ENCODE measurements at places on chromosomes 3 and 15. TPM values are rescaled to one million over a fixed set of nuclear protein-coding genes. Genes with fewer than 3 reads are reported as not detected.

GRCh38 chr3:131326307-131326706, 55.3 kb upstream of the NUDT16 start:
- peak; percentile 40 for DNase-seq

GRCh38 chr3:57646723-57647122, 46.2 kb downstream of the DENND6A start:
- DNase-seq = peak; percentile 3

GOLGA6C gene
- not detected for total RNA-seq

- no peak for DNase-seq
Measured at GRCh38 chr3:52306978-52307377, 9.1 kb upstream of the DNAH1 start.

- DNase-seq = no peak
Measured at GRCh38 chr3:182241766-182242488, 530.2 kb downstream of the SOX2 start.

- DNase-seq = no peak
Measured at GRCh38 chr3:188047536-188047935, 106.4 kb upstream of the LPP start.

SLC27A2 gene
- total RNA-seq = 14.0 TPM

BUB1B gene
- total RNA-seq = 92.9 TPM

SLC12A1 gene
- not detected for total RNA-seq

TRNT1 gene
- 21.4 TPM for total RNA-seq

TERC gene
- 47.0 TPM for total RNA-seq

DNA sequence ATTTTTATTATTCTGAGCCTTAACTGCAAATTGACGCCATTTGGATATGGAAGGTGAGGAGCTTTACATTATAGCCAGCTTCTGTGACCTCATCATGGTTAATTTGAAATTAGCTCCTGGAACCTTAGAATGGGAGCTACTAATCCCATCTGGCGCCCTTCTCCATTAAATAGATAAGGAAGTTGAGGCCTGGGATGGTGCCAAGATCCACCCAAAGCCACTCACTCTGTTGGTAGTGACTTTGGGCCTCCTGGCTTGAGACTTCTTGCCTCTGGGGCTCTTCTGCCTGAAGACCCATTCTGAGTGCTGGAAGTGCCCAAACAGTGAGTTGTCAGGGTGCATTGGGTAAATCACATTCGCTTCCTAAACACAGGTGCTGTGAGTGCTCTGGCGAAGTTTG, 12.0 kb upstream of the HMCES start:
- no peak for DNase-seq

GRCh38 chr15:48564690-48565089, 80.8 kb downstream of the FBN1 start:
- DNase-seq = no peak
